Dorsolateral prefrontal cortex (tissue), 122 donors: ENCODE measurements at places on chromosomes 16 and 17.

- no peak for DNase-seq
Measured at GRCh38 chr16:74309789-74310781, 13.5 kb downstream of the PSMD7 start.

GRCh38 chr17:34199932-34200534 is 55.1 kb upstream of the CCL2 start:
- DNase-seq, result no peak

GRCh38 chr17:7459961-7460545 is 15.2 kb downstream of the CHRNB1 start:
- DNase-seq, result no peak

DNA sequence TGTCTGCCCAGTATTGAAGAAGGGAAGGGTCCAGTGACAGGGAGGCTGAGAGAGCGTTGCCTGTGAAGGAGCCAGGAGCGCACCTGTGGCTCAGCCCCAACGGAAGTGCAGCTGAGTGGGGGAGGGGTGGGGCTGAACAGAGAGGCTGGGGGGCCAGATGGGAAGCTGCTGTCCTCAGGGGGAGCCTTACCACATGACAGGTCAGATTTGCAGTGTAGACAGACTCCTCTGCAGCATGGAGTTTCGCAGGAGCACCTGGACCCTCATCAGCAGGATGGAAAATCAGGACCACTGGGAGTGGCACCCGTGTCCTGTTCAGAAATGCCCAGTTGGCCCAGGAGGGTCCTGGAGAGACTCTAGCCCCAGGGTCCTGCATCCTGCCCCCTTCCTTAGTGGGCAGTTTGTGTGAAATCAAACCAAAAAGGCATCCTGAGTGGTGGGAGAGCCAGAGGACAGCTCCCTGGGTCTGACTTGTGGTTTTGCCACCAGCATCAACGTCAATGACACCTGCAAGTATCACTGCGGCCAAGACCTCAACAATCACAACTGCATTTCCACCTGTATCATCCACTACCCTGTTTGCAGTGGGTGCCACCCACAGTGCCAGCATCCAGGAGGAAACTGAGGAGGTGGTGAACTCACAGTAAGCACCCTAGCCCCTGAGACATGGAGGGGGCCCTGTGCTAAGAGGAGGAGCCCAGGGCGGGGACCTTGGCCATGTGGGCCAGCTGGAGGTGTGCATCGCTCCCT is 7.8 kb downstream of the CD300A start:
- DNase-seq, result no peak

- DNase-seq, result no peak
Measured at GRCh38 chr17:9104370-9105041, 83.2 kb downstream of the NTN1 start.

DNA sequence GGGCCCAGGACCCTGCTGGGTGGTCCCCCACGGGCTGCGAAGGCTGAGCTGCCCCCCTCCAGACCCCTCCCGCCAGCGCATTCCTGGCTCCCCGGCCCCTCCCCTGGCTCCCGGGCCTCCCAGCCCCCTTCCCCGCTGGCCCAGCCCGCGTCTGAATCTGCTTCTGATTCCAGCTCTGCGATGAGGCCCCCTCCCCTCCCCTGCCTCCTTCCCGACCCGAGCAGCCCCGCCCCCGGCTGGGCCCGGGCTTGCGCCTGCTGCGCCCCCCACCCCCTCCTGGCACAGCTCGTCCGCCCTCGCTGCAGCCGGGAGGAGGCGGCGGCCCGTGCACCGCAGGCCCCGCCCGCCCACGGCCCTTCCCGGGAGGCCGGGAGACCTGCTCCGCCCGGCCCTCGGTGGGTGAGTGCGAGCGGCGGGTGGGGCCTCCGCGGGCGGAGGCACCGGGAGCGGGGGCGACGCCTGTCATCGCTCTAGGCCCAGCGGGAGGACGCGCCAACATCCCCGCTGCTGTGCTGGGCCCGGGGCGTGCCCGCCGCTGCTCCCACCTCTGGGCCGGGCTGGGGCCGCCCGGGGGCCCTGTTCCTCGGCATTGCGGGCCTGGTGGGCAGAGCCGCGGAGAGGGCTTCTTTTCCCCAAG is at the start of gene NTN3:
TSS of gene NTN3 (plus strand) at position 282 of the 637 bp plus-strand sequence. CDS start 405 bp downstream, outside the sequence.
- no peak for DNase-seq

- DNase-seq, result no peak
Measured at GRCh38 chr16:87628940-87629339, 26.6 kb downstream of the JPH3 start.

GRCh38 chr16:48507391-48507790 is 102.6 kb downstream of the N4BP1 start:
- no peak for DNase-seq

DNA sequence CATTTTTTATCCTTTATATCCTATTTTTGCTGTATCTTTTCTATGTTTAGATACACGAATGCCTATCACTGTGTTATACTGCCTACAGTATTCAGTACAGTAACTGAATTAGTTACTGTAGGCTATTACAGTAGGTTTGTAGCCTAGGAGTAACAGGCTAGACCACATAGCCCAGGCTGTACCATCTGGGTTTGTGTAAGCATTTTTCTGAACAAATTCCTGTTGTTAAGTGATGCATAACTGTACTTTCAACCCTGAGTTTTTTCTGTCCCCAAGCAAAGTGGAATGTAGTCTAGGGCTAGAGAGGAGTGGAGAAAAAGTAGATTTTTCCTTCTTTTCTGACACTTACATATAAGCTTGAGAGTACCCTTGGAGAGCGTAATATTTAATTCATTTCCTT is 282.1 kb downstream of the HS3ST3B1 start:
- no peak for DNase-seq

DNA sequence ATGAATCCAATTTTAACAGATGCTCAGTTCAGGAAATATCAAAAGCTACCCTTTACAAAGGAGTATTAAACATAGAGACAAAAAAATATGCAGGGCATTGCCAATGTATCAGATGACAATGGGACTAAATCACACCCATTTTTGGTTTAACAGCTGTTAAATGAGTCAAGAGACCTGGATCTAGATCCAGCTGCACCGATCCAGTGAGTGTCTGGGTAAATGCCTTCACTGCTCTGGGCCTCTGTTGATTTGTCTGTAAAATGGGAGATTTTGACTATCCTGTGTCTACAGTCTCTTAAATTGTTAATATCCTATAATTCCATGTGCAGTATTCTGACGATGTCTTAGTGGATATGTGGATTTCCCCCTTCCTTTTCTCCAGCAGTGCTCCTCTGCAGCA is 16.4 kb downstream of the KRT23 start:
- DNase-seq, result no peak

DNA sequence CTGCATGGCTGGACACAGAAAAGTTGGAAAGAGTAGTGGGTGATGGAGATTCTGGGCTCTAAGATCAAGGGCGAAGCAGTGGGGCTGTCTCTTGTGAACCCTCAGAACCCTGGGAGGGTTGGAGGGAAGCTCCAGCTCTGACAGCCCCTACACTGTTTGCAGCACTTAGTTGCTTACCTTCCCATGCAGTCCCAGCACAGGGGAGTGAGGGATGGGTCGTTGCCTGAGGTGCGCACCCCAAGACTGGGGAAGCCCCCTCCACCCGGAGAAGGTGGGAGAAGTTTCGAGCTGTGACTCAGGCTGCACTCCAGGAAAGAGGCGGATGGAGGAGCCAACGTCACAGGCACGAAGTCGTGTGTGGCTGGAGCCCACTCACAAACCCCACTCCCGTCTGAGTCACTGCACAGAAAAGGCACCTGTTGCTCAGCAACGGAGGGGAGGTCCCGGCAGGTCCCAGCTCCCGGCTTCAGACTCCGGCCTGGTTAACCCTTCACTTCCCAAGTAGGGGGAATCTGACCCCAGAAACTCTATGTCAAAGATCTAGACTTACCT is 60.1 kb downstream of the AIPL1 start:
- no peak for DNase-seq

DNA sequence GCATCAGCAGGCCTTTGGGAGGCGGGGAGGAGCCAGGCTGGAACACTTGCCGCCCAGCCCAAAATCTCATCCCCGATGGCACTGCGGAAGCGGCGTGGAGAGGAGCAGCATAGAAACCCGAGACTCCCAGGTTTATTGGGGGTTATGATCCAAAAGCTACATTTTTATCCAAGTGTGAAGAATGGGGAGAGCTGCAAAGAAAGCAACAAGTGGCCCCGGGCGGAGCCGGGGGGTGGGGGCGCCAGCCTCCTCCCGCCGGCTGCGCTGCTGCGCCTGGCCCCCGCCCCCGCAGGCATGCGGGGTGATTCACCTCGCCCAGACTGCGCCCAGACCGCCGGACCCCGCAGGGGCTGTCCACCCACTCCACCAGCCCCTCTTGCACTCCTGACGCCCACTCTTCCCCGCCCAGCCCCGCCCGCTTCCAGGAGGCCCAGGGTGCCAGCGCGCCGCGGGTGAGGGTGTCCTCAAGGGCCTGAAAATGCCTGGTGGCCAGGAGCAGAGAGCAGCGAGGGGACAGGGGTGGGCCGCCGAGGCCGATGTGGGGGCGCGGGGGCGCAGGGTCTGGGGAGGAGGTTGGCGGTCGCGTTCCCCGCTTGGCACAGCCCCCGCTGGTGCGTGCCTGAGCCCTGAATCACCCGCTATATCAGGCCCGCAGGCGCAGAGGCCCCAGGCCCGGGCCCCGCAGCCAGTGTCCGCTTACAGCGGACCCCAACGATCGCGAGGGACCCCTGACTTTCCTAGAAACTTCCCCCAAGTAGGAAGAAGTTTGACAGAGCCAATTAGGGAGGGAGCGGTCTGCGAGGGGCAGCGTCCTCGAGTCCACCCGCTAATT is 1.3 kb downstream of the CAVIN1 start:
- no peak for DNase-seq

- DNase-seq, result no peak
Measured at GRCh38 chr17:64006361-64007088, 8.4 kb downstream of the PRR29 start.

GRCh38 chr16:87507351-87508069 is 14.7 kb upstream of the ZCCHC14 start:
- no peak for DNase-seq

- no peak for DNase-seq
Measured at GRCh38 chr16:30491744-30492308, 19.3 kb downstream of the ITGAL start.

DNA sequence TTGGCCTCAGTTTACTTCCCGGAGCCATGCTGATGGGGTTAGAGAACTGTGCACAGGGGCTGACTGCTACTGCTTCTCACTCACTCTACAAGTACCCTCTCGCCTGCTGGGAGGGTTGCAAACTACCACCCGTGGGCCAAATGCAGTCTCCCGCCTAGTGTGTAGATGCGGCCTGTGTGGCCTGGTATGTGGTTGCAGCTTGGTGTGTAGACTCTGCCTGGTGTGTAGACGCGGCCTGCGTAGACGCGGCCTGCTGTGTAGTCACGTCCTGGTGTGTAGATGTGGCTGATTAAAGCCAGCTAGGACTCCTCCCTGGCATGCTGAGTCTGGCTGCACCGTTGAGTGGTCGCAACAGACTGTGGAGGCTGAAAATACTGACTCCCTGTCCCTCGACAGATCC is 7.3 kb downstream of the CANT1 start:
- no peak for DNase-seq

DNA sequence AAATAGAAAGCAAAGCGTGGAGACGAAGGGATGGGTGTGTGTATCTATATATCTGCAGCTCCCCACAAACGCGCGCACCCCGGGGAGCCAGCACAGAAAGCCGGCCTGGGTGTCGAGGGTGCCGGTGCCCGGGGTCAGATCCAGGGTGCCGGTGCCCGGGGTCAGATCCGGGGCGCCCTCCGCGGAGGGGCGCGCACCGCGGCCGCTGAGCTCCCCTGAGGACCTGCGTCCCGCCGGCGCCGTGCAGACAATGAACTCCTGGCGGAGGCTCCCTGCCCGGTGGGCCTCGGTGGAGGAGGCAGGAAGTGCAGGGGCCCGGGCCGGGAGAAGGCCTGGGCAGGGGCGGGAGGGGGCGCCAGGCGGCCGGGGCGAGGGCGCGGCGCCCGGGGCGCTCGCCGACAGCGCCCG is 1.1 kb downstream of the ZNF423 start:
- no peak for DNase-seq

DNA sequence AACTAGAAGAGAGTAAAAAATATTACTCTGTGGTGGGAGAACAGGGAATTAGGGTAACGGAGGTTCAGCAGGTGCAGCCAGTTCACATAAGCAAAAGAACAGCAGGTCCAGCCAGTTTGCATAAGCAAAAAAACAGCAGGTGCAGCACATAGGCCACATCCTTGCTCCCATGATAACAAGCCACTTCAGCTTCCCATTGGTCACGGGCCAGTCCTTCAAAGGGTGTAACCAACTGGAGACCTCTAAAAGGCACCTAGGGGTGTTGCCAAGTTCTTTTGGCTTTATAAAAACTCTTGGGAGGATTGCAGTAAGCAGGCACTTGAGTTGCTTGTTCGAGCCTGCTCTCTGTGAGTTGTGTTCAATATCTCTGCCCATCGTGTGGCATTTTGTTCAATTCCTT is 488.1 kb downstream of the XYLT1 start:
- no peak for DNase-seq
